ENCODE measurements at places on chromosomes 7 and 10. TPM values are rescaled to one million over a fixed set of nuclear protein-coding genes. Genes with fewer than 3 reads are reported as not detected.

CUZD1 gene
- not detected for total RNA-seq

STX1A gene
- total RNA-seq: 24.6 TPM

GHRHR gene
- total RNA-seq: 2.4 TPM

UCN3 gene
- not detected for total RNA-seq

VAX1 gene
- 0.96 TPM for total RNA-seq

MRC1 gene
- total RNA-seq: 25.3 TPM

OPN1SW gene
- not detected for total RNA-seq

IFIT1B gene
- 26.5 TPM for total RNA-seq

UNC5B gene
- total RNA-seq: 13.7 TPM

UBE3C gene
- 67.2 TPM for total RNA-seq

SNX13 gene
- 78.0 TPM for total RNA-seq

DNA sequence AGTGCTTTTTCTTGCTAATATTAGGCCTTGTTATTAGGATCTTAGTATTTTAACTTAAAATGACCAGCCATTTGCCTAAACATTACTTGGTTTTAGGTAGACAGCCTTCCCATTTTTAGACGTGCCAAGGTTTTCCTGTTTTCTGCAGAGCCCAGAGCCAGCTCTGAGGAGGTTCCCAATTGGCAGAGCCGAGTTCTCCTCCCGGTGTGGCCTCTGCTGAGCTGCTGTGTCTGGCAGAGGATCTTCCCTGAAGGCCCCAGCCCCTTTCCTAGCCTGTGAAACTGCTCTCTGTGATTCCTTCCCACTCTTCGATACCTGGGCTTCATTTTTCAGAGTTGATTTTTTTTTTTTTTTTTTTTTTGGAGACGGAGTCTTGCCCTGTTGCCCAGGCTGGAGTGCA, 91.4 kb downstream of the EEPD1 start:
- peak; percentile 72 for DNase-seq

DNA sequence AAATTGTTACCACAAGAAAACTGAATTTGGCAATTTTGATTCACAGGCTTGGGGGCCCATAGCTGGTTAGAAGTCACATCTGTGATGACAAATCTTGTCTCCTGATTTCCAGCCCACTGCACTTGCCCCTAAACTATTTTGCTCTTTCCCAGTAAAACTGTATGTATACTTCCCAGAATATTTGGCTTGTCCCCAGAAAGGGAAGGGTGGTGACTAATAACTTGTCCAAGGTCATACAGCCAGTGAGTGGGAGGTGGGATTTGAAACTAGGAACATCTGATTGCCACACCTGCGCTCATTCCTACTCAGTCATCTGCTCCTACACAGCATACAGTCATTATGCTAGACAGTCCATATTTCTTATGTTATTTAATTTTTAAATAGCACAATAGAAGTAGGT, 304.5 kb downstream of the SDHAF3 start:
- no peak for DNase-seq

DNA sequence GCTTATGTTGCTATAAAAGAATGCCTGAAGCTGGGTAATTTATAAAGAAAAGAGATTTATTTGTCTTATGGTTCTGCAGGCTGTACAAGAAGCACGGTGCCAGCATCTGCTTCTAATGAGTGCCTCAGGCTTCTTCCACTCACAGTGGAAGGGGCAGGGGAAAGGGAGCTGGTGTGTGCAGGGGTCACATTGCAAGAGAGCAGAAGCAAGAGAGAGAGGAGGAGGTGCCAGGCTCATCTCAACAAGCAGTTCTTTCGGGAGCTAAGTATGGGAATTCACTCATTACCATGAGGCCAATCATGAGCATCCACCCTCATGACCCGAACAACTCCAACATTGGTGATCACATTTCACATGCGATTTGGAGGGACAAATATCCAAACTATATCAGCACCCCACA, 17.2 kb upstream of the SLK start:
- no peak for DNase-seq

DNA sequence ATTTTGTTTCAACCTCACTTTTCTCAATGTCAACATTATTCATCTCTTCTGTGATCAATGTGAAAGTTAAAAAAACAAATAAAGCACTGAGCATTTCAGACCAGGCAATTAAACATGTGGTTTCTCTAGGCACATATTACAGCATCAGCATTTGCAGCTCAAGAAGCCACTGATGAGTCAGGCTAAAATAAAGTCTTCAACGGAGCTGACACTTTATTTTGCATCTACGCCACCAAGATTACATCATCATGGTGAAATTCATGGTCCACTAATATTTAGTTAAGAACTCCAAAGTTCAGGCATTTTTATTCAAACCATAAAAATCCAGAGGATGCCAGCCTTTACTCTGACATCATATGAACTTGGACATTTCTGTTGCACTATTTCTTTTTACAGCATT, 33.0 kb downstream of the MAGI2 start:
- DNase-seq: peak; percentile 16

GRCh38 chr10:3435671-3436070, 263.1 kb upstream of the PITRM1 start:
- no peak for DNase-seq

- no peak for DNase-seq
These were observed 61.6 kb downstream of the LSM5 start for GRCh38 chr7:32428546-32428945.

DNA sequence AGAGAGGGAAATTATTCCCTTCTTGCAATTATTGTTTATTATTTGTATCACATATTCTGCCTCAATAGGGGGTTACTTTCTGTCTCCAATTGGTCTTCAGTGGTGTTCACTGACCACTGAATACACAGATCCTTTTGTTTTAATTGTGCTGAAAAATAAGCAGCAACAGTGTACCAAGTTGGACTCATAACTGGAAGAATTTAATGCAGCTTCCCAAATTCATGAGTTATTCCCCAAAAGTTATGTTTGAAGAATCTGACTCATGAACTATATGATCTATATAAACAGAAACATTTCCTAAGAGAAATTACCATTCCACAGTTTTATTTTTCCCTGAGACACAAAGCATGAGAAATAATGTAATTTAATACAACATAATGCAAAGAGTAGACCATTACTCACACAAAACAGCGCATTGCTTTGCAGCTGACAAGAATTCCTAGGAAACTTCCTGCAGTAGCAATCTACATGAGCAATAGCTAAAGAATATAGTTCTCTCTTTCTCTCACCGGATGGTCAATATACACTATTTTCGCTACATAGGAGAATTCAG, 479.2 kb downstream of the HTR7 start:
- DNase-seq: no peak

DNA sequence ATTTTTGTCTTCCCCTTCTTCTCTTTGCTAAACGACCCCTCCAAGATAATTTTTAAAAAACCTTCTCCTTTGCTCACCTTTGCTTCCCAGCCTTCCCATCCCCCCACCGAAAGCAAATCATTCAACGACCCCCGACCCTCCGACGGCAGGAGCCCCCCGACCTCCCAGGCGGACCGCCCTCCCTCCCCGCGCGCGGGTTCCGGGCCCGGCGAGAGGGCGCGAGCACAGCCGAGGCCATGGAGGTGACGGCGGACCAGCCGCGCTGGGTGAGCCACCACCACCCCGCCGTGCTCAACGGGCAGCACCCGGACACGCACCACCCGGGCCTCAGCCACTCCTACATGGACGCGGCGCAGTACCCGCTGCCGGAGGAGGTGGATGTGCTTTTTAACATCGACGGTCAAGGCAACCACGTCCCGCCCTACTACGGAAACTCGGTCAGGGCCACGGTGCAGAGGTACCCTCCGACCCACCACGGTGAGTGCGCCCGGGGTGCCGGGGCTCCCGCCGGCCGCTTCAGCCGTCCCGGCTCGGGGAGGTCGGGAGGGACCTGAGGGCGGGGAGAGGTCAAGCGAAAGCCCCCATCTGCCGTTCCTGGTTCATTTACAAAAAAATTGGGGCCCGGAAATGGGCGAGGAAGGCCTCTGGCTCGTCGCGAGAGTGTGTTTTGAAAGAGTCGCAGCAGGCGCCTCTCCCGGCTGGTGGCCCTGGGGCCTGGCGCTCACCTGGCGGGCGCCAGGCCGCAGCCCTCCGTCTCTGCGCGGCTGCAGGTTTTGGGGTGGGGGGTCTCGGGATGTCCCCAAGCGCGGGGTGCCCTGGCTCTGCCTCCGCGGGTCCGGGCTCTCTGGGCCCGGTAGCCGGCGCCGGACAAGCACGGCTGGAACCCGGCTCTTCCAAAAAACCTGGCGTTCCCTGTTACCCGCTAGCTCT, 1.2 kb downstream of the GATA3 start:
- no peak for DNase-seq

DNA sequence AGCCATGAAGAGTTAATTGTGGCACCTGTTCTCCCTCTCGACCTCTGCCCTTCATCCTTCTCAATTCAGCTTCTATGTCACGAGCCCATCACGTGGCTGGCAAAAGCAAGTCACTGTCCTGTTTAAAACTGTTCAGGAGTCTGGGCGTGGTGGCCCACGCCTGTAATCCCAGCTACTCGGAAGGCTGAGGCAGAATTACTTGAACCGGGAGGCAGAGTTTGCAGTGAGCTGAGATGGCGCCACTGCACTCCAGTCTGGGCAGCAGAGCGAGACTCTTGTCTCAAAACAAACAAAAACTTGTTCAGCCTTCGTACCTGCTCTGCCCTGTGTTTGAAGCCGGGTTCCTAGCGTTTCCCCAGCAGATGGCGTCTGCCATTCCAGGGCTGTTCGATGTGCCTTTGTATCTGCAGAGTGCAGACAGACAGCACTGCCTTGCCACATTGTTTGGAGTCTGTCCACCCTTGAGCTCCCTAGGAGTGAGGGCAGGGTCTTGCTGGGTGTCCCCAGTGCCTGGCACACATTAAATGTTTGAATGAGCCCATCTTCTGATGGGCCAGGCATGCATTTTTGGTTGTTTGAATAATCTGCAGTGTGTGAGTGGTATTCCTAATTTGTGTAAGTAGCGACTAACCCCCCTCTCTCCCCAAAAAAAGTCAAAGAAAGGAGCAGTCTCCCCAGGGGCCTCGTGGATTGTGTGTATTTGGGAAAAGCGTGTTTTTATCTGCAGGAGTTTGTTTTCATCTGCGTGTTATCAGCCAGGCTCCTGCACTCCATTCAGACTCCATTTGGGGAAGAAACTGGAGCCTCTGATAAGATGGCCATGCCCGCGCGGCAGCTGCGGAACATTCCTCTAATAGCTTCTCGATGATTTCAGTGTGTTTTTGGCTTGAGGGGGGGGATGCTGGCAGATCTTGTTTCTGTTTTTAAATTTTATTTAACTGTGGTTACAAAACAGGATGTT, 61.2 kb downstream of the DNAJB6 start:
- DNase-seq: peak; percentile 86

GRCh38 chr7:117825132-117825531, 48.1 kb downstream of the CTTNBP2 start:
- no peak for DNase-seq

DNA sequence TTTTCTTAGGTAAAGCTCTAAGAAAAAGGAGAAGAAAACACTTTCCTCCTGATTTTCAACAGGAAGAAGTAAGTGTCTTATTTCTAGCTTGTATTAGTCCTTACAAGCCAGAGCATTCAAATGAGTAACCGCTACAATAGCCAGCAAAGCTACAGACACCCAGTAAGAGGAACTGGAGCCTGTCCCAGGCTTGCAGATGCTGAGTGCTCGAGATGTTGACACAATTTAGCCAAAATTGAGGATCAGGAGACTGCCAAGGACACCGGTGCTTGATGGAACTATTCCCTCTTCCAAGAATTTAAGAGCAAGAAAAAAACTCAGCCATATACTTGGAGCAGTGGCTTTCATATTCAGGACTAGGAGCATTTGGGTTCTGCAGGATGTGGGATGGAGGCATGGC, 149.3 kb upstream of the DPP6 start:
- no peak for DNase-seq

DNA sequence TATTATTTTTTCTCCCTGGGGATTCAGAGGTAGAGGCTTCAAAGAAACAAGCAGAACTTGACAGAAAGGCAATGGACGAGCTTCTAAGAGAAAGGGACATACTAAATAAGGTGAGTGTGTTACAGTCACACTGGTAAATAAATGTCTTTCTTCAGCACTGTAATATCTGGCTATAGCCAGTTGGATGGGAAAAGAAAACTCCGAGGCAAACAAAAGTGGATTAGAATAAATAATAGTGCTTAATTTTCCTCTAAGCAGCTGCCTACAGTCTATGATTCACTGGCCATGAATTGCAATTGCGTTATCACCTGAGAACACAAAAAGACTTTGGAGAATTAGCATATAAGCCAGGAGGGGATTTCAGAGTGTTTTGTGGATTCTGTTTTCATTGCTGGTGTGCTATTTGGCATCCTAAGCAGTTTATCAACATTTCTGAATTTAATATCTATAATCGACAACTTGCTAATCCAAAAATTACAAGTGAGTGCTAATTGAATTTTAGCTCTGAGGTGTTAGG, 23.2 kb downstream of the CFAP58 start:
- DNase-seq: no peak

DNA sequence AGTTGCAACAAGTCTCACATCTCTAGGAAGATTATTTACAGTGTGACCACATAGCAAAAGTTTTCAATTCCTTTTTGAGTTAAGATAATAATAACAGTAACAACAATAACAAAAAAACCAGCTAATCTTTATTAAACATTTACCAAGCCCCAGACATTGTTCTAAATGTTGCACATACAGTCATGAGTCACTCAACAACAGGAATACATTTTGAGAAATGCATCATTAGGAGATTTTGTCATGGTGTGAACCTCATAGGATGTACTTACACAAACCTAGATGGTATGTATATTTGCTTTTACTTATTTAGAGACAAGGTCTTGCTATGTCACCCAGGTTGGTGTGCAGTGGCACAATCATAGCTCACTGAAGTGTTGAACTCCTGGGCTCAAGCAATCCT, 52.0 kb downstream of the SPAM1 start:
- DNase-seq: no peak

DNA sequence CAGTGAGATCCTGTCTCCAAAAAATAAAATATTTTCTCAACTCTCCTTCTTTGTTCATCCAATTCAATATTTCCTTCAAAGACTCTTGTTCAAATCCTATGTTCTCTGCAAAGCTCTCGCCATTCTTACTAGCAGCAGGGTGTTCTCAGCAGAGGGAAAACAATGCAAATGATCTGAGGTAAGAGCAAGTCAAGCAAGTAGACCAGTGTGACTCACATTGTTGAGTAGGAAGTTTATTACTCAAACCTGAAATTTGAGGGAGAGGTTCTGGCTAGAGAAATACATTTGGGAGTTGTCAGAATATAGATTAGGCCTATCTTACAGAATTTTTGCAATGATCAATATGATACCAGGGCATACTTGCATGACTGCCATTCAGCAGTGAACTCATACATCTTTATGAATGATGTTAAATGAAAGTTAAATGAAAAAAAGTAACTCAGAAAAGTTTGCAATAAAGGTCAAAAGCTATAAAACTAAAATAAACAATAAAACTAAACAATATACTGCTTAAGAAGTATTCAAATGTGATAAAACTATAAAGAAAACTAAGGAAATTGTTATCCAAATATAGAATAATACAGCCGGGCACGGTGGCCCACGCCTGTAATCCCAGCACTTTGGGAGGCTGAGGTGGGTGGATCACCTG, 5.8 kb downstream of the IDE start:
- DNase-seq: no peak

- DNase-seq: no peak
These were observed 195.7 kb downstream of the CACNA2D1 start for GRCh38 chr7:82247814-82248433.

GRCh38 chr10:23330948-23331347, 13.6 kb downstream of the C10orf67 start:
- DNase-seq: no peak

- DNase-seq: no peak
These were observed 177.5 kb downstream of the RELN start for GRCh38 chr7:103811997-103812396.

- peak; percentile 91 for DNase-seq
These were observed 98.8 kb upstream of the COL1A2 start for GRCh38 chr7:94295850-94296249.
